ENCODE measurements at places on chromosomes 4 and X.

- no peak for DNase-seq
These were observed 32.6 kb upstream of the MSMO1 start for GRCh38 chr4:165294907-165295306.

- no peak for DNase-seq
These were observed 6.8 kb downstream of the SEC24D start for GRCh38 chr4:118829107-118829506.

DNA sequence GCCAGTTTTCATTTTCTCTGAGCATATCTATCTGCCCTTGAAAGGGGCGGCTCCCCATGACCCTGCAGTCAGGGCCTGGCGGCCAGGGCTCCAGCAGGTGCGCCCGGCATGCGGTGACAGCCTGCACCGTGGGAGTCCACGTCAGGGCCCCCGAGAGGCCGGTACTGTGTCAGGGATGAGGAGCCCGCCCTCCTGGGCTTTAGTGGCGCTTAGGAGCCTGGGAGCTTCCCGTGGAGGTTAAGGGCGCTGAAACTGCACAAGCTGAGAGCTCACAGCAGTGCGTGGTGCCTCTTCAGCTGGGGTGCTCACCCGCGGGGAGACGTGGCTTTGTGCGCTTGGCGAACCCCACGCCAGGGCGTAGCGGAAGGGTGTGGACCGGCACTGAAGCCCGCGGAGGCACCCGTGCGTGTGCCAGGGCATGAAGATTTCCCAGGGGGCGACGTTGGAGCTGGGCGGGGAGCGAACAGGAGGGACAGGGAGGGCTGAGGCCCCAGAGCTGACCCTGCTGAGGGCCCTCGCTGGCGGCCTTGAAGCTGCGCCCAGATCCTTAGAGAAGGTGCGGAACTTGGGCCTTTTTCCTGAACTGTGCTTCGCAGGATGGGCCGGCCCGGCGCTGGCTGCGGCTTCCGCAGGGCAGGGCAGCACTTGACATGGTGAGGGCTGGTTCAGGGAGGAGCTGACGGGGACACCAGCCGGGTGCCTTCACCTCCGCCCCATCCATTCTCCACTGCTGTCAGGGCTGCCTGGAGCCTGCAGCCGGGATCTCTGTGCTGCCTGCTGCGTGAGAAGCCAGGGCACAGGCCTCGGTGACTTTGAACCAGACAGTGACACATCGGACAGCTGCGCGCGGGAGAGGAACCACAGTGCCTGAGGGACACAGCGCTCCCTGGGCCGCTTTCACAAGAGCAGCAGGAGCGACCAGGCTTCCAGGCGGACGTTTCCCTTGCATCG, 32.9 kb downstream of the HTT-AS start:
- DNase-seq, result no peak

DNA sequence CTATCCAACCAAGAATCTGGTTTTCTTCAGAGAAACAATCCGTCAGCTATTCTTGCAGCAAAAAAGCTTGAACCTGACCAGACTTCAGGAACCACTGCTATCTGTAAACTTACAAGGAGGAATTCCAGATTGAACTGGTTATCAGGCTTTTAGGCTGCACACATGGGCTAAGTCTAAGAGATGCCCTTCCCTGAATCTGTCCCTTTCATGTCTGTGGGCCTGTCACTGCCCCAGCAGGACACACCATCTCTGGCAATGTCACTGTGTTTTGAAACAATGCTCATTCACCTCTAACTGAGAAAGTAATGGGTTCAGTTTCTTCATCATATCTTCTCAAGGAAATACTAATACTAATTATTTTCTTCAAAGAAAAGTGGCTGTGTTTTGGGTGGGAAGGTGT, 72.8 kb downstream of the PARM1 start:
- DNase-seq, result no peak

- no peak for DNase-seq
These were observed 406.1 kb downstream of the GPM6A start for GRCh38 chr4:175405961-175406360.

- DNase-seq, result no peak
These were observed 113.6 kb downstream of the SPRY1 start for GRCh38 chr4:123510221-123510620.

DNA sequence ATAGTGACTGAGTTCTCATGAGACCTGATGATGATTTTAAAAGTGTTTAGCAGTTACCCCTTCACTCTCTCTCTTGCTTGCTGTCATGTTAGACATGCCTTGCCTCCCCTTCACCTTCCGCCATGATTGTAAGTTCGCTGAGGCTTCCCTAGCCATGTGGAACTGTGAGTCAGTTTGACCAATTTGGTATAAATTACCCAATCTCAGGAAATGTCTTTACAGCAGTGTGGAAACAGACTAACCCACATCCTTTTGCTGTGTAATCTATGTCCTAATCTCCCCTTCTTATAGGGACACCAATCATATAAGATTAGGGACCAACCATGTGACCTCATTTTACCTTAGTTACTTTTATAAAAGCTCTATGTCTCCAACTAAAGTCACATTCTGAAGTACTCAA, 677.8 kb downstream of the ADGRL3 start:
- DNase-seq, result no peak

DNA sequence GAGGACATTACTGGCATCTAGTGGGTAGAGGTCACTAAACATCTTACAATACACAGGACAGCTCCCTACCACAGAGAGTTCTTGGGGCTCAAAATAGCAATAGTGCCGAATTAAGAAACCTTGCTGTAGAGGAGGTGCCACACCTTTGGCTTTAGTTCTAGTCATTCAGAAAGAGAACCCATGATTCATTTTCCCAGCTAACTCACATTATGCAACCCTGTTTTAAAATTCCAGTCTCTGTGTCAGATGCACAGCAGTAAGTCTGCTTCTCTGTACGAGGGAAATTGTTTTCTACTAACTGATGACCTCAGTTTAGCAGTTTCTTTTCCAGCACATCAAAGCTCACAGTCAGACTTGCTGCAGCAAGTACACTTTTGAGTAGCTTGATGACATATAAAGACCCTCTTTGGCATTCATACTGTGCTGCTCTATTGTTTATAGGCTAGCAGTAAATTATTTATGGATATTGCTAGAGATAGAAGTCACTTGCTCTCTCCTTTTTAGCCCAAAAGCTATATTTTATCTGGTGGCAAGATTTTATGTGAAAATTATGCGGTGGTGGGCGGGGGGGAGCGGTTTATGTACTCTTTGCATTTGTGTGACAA, 487.8 kb upstream of the MAGEB18 start:
- no peak for DNase-seq

- no peak for DNase-seq
These were observed 380.6 kb downstream of the RAB28 start for GRCh38 chr4:13103382-13104015.

DNA sequence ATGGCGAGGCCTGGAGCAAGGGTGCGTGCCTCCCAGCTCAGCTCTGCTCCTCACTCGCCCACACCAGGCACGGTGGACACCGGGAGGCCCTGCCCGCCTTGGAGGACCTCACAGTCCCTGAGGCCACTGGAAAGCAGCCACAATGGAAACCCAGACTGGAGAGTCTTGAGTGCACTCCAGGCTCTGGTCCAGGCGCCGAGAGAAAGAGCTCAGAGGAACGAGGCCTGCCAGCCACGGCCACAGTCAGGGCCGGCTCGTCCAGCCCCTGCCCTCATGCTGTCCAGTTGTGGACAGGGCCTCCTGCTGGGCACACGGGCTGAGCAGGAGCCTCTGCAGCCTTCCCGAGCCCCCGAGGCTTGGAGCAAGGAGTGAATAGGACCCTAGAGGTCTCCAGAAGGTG, 53.3 kb upstream of the GRPEL1 start:
- no peak for DNase-seq

- DNase-seq, result no peak
These were observed 30.0 kb downstream of the CTBP1 start for GRCh38 chr4:1218634-1219565.

GRCh38 chr4:166972071-166972470, 262.2 kb downstream of the SPOCK3 start:
- no peak for DNase-seq

- DNase-seq, result no peak
These were observed 5.7 kb downstream of the LETM1 start for GRCh38 chr4:1850276-1850675.

DNA sequence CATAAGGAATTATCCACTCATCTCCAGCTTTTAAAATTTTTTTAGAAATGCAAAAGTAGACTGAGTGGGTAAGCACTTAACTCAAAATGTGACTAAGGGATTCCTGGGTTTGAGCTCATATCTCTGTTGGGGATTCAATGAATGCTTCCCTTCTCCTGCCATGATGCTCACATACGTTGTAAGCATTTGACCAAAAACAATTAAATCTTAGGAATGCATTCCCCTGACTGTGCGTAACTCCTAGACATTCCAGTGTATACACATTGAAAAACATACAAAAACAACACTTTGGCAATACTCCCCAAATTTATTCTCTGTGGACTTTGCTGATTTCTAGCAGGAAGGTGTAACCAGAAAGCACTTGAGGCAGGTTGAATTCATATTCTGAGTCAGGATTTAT, 29.8 kb downstream of the SPANXA2 start:
- DNase-seq, result no peak

DNA sequence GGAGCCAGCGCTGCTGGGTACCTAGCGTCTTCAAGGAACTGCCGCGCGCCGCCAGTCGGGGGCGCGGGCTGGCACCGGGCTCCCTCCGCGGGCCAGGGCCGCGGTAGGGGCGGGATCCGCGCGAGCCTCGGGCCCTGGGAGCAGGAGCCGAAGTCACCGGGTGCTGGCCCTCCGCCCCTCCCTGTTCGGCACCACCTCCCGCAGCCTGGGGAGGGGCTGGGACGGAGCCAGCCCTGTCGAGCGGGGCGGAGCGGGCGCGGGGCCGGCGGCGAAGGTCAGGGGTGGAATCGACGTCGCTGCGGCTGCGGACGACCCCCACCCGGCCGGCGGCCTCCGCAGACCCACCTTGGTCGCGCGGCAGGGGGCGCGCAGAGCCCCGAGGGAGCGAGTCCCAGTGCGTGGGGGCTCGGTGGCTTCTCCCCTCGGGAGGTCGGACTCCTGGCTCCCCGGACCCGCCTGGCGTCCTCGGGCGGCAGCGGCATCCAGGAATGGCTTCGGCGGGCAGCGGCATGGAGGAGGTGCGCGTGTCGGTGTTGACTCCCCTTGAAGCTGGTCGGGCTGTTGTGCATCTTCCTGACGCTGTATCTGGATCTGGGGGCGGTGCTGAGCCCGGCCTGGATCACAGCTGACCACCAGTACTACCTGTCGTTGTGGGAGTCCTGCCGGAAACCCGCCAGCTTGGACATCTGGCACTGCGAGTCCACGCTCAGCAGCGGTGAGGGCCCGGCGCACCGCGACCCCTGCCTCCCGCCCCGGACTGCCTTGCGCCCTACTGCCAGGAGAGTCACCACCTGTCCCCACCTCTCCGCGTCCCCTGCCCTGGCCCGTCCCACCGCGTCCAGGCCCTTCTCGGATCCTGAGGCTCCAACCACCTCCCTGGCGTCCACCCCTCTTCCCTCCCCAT, 50.5 kb upstream of the FAM47C start:
- no peak for DNase-seq

GRCh38 chrX:20265221-20265725, 1.4 kb downstream of the RPS6KA3 start:
- DNase-seq, result no peak

GRCh38 chrX:110746014-110746413, 49.6 kb downstream of the CHRDL1 start:
- DNase-seq, result no peak
